GM10248 (cell line): ENCODE measurements at places on chromosomes 13 and 19.

DNA sequence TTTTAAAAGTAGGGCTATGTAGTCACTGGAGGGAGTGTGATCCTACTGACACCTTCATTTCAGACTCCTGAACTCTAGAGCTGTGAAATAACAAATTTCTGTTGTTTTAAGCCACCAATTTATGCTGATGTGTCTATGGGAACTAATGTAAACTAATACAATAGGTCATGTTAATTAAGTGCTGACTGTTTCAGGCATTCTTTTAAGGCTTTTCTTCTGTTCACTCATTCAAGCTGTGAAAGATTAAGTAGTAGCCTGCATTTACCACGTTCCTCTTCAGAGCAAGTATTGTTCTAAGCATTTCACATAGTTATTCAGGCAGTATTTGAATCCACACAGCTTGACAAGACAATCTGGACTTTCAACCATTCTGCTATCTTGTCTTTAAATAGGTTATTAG is 1135.0 kb downstream of the SLITRK1 start:
- DNase-seq: no peak

DNA sequence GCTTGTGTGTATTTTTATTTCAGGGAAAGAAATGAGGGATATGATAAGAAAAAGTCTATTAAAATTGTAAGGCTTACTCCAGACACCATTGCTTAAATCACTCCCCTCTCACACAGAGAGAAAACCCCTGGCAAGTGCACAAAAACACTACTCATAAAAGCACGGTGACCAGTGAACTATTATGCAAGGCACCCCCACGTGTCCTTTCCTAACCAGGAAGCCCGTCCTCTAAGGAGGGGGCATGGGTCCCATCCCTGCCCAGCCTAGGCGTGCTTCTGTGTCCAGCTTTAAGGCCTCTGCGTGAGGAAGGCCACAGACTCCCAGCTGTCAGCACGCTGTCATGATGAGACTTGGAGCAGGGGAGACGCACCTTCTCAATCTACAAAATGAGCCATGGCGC is 83.5 kb downstream of the SLC7A1 start:
- DNase-seq: no peak

- no peak for DNase-seq
These were observed 2.2 kb upstream of the ARHGAP33 start for GRCh38 chr19:35773020-35773806.

- no peak for DNase-seq
These were observed 12.3 kb downstream of the CIB3 start for GRCh38 chr19:16160943-16161560.

GRCh38 chr13:57933606-57934005 is 302.1 kb downstream of the PCDH17 start:
- no peak for DNase-seq
